Activated naive CD4-positive, alpha-beta T cell treated with anti-CD3 and anti-CD28 coated beads, Interleukin-2, amount 10 ng/mL, durations not matched to agents 7 days and 5 days (primary cell): ENCODE measurements at places on chromosomes 12 and 14.

GRCh38 chr14:78238141-78238540 is 68.0 kb downstream of the NRXN3 start:
- DNase-seq = no peak

DNA sequence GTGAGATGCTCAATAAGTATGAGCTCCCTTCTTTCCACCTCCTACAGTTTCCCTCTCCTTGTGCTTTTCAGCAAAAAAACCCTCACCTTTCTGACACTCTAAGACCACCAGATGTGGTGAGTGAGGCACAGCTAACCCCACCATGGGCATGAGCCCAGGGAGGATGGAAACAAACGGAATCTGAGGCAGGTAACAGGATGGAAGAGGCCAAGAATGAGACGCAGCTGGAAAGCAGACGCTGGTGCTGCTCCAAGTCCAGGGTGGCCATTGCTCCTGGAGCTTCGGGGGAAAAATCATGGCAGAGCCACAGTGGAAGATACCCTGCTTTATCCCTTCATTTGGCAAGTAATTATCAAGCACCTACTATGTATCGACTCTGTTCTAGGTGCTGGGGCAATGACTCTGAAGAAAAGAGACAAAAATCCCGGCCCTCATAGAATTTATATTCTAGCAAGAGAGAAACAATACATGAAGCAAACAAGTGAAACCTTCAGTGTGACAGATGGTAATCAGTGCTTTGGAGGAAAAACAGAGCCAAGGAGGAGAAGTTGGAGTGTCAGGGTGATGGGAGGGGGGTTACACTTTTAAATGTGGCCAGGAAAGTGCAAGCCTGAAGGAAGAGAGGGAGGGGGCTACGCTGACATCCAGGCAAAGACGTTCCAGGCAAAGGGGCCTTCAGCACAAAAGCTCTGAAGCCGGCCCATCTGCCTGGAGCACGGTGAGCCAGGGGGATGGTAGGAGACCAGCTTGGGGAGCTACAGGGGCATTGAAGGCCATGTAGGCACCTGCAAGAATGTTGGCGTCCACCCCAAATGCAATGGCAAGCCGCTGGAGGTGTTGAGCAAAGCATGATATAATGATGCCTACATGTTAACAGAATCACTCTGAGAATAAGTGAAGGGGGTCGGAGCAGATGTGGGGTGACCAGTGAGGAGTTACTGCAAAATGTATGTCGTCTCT is 154.2 kb downstream of the DPF3 start:
- no peak for DNase-seq

- DNase-seq = no peak
Measured at GRCh38 chr12:46677749-46678148, 148.0 kb downstream of the SLC38A4 start.

DNA sequence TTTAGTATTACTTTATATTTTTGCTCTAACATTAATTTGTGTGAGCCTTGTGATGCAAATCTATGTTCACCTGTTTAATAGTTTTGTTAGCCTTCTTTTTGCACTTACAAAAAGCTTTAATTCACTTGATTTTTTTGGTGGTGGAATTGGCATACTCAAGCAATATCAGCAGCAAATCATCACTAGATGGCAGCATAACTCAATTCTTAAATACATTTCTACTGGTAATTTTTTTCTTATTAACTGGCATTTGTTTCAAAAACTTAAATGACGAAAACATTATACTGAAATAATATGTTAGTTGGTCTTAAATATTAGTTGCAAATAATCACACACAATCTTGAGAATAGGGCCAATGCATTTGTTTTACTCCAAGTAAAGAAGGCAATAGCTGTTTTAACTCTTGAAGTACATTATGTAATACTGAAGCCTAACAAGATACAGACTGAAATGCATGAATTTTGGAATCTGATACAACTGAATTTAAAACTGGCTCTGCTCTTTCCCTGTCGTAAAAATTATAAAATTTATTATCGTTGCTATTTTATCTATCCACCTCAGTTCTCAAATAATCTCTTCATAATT is 151.5 kb downstream of the ATXN7L3B start:
- no peak for DNase-seq

DNA sequence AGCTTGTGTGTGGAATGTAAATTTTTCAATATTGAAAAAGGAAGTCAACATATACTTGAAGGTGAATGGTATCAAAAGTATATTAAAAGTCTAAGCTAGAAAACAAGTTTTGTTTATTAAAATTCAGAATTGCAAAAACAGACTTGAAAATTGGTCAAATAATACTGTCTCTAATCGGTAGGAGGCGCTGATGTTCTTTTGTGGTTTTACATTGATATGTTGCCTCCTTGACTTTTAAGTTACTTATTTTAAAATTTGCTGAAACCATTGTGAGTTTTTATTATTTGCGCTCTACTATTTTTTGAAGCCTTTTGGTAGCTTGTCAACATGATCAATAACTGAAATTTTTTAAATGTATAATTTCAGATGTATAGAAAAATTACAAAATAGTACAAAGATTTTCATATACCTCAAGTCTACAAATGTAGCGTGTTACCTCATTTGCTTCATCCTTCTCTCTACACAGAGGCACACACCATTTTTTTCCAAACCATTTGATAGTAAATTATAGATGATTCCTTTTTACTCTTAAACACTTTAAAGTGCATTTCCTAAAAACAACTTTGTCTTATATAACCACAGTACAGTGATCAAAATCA is 6.9 kb downstream of the RTRAF start:
- DNase-seq = no peak

GRCh38 chr12:119659289-119659897 is 8.5 kb upstream of the PRKAB1 start:
- DNase-seq = peak; percentile 60
